ENCODE measurements at places on chromosomes 1 and 21. TPM values are rescaled to one million over a fixed set of nuclear protein-coding genes. Genes with fewer than 3 reads are reported as not detected.

DNA sequence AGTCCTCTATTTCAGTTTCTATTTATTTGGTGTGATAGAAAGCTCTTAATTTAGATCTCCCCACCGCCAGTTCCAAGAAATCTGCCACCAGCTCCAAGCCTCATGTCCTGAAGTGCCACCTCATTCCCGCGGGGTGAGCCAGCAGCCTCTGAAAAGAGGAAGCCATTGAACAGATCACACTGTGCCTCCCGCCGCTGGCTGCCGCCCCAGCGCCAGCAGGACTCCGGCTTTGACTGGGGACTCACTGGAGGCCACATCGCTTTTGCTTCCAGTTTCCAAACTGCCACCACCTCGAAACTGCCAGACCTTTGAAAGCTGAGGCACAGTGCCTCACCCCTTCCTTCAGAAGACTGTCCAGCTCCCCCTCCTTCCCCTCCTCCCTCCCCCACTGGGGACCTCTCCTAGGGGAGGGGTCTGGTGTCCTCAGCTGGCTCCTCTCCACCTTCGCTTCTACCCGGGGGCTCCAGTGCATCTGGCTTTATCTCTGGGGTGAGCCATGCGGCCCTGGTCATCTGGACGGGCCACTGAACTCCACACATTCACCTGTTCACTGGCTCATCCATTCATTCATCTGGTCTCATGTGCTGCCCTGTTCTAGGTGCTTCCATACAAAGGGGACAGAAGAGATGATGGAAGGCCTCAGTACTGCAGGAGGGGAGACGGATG, 58.9 kb downstream of the VPS26C start:
- no peaks in the 10 kb centered on the region for H3K36me3 ChIP-seq
- H3K27ac ChIP-seq, result peak overlapping the region; percentile 62
- H3K27me3 ChIP-seq, result no peaks in the 10 kb centered on the region

DNA sequence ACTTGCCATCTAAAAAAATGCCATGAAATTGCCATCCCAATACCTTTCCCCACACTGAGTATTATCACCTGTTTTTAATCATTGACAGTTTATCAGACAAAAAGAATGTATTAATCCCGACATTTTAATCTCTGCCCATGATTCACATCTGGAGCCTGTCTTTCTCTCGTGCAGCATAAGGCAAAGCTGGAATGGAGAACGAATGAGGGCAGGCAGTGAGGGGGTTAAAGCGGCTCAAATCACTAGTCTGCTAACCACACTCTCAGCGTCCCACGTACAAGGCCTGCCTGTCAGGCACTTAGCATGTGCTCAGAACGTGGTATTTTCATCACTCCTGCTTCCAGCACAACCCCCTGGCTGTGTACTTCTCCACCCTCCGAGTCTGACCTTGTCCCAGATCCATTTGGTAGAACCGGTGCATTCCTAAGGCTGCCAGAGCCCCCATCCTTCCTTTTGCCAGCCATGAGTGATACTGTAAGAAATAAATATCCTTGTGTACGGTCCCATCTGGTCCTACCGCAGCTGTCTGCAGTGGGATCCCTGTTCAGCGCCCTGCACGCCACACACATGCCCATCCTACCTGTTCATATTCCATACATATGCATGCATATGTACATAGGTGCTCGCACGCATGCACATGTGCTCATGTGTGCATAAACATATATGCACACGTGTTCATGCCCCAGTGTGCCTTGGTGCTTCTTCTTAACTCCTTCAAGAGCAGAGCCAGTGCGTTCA, 34.6 kb upstream of the FHAD1 start:
- peak; percentile 9 for DNase-seq
- H3K4me1 ChIP-seq, result peaks cover 54% of the 10 kb centered on the region
- no peak overlapping the region for H3K27ac ChIP-seq

DNA sequence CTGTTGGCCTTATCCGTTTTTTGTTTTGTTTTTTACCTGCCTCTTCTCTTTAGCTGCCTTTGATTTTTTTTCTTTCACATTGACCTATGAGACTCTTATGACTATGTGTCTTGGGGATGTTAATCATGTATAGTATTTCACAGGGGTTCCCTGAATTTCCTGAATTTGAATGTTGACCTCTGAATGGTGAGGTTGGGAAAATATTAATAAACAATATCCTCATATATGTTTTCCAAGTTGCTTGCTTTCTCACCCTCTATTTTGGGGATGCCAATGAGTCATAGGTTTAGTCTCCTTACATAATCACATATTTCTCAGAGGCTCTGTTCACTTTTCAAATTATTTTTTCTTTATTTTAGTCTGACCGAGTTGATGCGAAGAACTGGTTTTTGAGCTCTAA, 29.6 kb downstream of the GBP5 start:
- no peaks in the 10 kb centered on the region for H3K4me1 ChIP-seq
- H3K4me3 ChIP-seq, result no peak overlapping the region
- no peaks in the 10 kb centered on the region for H3K27me3 ChIP-seq
- H3K27ac ChIP-seq, result no peak overlapping the region

- no peak for DNase-seq
- peaks cover 20% of the 10 kb centered on the region for H3K4me1 ChIP-seq
- no peak overlapping the region for H3K4me3 ChIP-seq
- no peaks in the 10 kb centered on the region for H3K27me3 ChIP-seq
Observed at GRCh38 chr21:29172282-29172681, 41.8 kb downstream of the MAP3K7CL start.

DNA sequence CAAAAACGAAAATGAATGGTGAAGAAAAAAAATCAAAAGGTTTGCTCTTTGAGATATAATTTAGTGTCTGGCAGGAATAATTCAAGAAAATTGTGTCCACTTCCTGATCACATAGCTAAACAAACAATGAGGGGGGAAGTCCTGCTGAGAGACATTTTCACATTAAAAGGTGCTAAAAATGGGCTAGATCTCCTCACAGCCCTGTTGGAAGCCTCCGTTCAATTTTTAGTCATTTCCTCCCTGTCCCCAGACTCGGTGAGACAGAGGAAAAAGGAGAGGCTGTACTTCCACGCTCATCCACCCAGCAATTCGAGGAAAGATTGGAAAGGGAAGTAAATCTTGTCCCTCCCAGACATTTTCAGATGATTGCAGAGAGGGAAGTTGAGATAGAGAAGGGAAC, 103.7 kb downstream of the BARHL2 start:
- no peak overlapping the region for H3K4me3 ChIP-seq
- no peaks in the 10 kb centered on the region for H3K27me3 ChIP-seq

DNA sequence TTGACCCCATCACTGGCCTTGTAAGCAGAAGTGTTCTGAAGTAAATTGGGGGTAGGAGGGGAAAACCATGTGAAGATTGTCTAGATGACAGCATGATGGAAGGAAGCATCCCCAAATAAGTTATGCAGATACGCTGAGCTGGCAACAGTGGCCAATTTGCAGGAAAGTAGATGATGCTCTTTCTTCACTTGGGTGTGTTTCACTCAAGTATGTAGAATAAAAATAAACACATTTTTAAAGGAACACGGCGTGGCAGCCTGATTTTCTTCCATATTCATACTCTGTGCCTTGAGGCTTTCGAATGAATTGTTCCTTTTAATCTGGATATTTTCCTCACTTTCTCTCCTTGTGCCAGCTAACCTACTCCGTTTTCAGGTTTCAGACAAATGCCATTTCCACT, 295.5 kb upstream of the DPYD start:
- no peaks in the 10 kb centered on the region for H3K27me3 ChIP-seq
- H3K4me1 ChIP-seq, result no peaks in the 10 kb centered on the region

DNA sequence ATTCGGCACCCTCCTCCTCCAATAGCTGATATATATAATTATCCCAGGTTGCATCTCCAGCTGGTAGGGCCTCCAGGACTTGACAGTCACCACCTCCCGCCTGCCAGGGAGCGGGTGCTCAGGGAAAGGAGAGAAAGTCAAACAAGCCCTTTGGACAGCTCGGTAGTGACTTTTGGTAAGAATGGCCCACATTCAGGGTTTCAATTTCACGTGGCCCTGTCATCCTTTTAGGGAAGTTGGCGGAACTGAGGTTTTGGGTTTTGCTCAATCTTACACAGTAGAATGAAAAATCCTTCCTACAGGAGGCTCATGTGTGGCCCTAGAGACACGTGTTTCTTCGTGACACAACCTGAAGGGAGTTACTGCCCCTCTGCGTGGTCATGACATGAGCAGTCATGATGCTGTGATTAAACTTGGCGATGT, 44.2 kb downstream of the CAPN8 start:
- H3K27ac ChIP-seq, result no peak overlapping the region
- H3K4me1 ChIP-seq, result peaks cover 7% of the 10 kb centered on the region
- no peaks in the 10 kb centered on the region for H3K36me3 ChIP-seq
- no peaks in the 10 kb centered on the region for H3K27me3 ChIP-seq
- H3K4me3 ChIP-seq, result no peak overlapping the region
- no peak for DNase-seq

DNA sequence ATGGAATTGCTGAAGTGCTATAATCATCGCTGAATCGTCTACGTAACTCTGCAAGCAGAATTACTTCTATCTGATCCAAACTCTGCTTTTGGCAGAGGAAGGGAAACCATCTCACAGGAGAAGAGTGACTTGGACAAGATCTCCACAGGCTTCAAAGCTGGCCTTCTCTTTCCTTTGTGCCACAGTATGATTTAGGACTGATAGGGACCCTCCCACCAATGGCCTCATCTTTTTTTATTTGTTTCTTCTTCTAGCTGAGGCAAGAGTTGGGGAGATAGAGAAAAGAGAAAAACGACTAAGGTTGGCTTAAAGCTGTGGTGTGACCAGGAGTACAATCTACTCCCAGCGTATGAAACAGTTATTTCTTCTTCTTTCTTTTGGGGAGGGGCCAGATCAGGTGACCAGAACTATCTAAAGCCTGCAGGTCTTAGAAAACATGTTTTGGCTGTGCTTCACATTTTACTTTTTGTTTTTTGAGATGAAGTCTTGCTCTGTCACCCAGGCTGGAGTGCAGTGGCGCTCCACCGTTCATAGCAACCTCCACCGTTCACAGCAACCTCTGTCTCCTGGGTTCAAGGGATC, 35.0 kb downstream of the ZNF496 start:
- H3K36me3 ChIP-seq, result peaks cover 7% of the 10 kb centered on the region
- no peak overlapping the region for H3K4me3 ChIP-seq
- H3K27me3 ChIP-seq, result no peaks in the 10 kb centered on the region
- no peak overlapping the region for H3K27ac ChIP-seq

- DNase-seq, result peak; percentile 92
- H3K36me3 ChIP-seq, result no peaks in the 10 kb centered on the region
Observed at GRCh38 chr1:91404151-91405012, at the start of gene HFM1. HFM1 (minus strand) TSS chr1:91404837; CDS start chr1:91401082, 3,755 bp downstream.

DNA sequence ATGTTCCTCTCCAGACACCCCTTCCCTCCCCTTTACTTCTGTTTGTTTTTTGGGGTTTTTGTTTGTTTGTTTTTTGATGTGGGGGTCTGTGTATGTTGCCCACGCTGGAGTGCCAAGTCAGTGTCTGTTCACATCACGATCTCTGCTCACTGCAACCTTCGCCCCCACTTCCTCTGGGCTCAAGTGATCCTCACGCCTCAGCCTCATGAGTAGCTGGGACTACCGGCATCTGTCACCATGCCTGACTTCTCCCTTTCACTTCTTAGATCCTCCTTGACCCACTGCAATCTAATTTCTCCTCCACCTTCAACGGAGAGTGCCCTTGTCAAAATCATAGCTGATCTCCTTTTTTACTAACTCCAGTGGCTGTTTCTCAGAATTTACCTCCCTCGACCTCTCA, 100.7 kb upstream of the KIF26B start:
- no peak overlapping the region for H3K27ac ChIP-seq
- H3K27me3 ChIP-seq, result no peaks in the 10 kb centered on the region
- no peaks in the 10 kb centered on the region for H3K36me3 ChIP-seq
- H3K4me1 ChIP-seq, result no peaks in the 10 kb centered on the region

GRCh38 chr1:211903490-211904245, 73.1 kb upstream of the LPGAT1 start:
- no peak overlapping the region for H3K4me3 ChIP-seq
- DNase-seq, result no peak
- H3K4me1 ChIP-seq, result peaks cover 5% of the 10 kb centered on the region
- no peaks in the 10 kb centered on the region for H3K27me3 ChIP-seq
- no peak overlapping the region for H3K27ac ChIP-seq

- H3K27ac ChIP-seq, result no peak overlapping the region
- no peak overlapping the region for H3K4me3 ChIP-seq
- H3K27me3 ChIP-seq, result no peaks in the 10 kb centered on the region
- H3K36me3 ChIP-seq, result no peaks in the 10 kb centered on the region
Observed at GRCh38 chr1:6688001-6688400, 13.6 kb downstream of the DNAJC11 start.

DNA sequence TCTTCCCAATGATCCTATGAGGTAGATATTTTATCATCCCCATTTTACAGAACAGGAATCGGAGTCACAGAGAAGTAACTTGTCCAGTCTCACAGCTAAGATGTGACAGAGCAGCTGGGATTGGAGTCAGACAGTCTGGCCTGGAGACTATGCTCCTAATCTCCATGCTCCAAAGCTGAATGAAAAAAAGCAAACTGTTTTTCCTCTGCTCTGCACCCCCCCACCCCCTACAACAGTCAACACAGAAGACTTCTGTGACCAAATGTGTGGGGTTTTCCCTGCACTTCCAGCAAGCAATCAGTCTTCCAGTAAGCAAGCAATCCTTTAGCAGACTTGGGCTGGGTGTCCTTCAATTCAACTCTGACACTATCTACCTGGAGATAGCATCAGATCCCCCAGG, 33.2 kb downstream of the KIRREL1 start:
- no peaks in the 10 kb centered on the region for H3K36me3 ChIP-seq
- H3K27ac ChIP-seq, result no peak overlapping the region
- H3K27me3 ChIP-seq, result no peaks in the 10 kb centered on the region
- no peak overlapping the region for H3K4me3 ChIP-seq
- no peak for DNase-seq
- no peaks in the 10 kb centered on the region for H3K4me1 ChIP-seq

GRCh38 chr1:185045814-185046492, 595 bp downstream of the RNF2 start:
- no peaks in the 10 kb centered on the region for H3K36me3 ChIP-seq
- H3K4me1 ChIP-seq, result peaks cover 9% of the 10 kb centered on the region
- H3K27ac ChIP-seq, result peak overlapping the region; percentile 80
- peak overlapping the region; percentile 78 for H3K4me3 ChIP-seq
- DNase-seq, result peak; percentile 33
- no peaks in the 10 kb centered on the region for H3K27me3 ChIP-seq

- no peak for DNase-seq
- H3K27me3 ChIP-seq, result no peaks in the 10 kb centered on the region
- H3K27ac ChIP-seq, result no peak overlapping the region
- no peak overlapping the region for H3K4me3 ChIP-seq
- H3K36me3 ChIP-seq, result no peaks in the 10 kb centered on the region
- peaks cover 4% of the 10 kb centered on the region for H3K4me1 ChIP-seq
Observed at GRCh38 chr1:95221306-95221705, 12.7 kb upstream of the RWDD3 start.

DNA sequence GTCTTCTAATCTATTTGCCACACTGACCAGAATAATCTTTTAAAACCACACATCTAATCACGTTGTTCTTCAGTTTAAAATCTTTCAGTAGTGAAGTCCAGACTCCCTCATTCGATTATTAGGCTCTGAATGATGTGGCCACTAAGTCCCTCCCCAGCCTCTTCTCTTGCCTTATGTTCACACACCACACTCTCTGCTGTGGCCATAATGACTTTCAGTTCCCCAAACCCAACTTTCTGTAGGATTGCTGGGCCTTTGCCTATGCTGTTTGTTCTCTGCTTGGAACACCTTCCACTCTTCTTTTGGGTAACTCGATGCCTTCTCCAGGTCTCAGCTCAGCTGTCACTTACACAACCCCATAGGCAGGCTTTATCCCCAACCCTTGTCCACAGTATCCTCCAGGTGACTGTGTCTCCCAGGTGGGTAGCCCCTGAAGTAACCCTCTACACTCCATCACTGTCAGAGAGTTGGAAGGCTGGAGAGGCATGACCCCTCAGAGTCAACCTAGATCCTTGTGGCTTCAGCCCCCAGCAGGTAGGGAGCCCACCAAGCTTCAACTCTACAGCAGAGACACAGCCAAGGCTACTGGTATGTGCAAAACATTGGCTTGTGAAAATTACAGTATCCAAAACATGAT, 8.4 kb upstream of the SLC37A1 start:
- no peaks in the 10 kb centered on the region for H3K36me3 ChIP-seq
- H3K27me3 ChIP-seq, result no peaks in the 10 kb centered on the region
- no peak for DNase-seq
- no peak overlapping the region for H3K27ac ChIP-seq
- no peak overlapping the region for H3K4me3 ChIP-seq

The NID1 gene
- polyA plus RNA-seq, result 4.3 TPM

The KIFAP3 gene
- polyA plus RNA-seq, result 6.7 TPM
